ENCODE measurements at places on chromosomes 1 and 21.

DNA sequence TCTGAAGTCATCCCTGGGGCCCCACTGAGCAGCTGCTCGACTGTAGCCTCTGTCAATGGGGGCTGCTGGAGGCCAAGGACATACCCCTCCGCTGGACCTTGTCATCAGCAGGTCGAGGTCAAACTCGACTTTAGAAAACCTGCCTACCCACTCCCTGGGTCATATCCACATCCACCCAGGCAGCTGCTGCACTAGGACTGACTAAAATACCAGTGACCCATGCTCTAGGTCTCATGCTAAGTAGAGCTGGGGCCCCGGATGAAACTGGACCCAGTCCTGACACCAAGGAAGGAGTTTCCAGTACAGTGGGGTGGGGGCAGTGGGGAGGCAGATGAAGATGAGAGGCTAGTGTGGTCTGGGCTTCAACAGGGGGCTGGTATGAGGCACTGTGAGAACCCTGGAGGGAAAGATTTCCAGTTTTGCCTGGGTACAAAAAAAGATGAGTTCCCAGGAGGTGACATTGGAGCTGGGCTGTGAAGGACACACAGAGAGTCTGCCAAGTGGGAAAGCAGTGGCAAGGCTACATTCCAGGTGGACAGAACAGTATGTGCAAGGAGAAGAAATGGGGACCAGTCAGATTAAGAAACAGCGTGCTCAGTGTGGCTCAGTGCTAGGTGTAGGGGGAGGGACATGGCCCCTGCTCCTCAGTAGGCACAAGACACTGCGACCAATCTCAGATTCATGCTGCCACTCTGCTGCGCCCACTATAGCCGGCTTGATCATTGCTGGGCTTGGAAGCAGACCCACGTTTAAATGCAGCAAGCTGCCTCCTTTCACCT is 12.4 kb downstream of the SLC2A1 start:
- DNase-seq: no peak

- DNase-seq: no peak
Measured at GRCh38 chr1:86233403-86233802, 76.8 kb upstream of the COL24A1 start.

- no peak for DNase-seq
Measured at GRCh38 chr1:7437036-7437435, 334.1 kb upstream of the VAMP3 start.

DNA sequence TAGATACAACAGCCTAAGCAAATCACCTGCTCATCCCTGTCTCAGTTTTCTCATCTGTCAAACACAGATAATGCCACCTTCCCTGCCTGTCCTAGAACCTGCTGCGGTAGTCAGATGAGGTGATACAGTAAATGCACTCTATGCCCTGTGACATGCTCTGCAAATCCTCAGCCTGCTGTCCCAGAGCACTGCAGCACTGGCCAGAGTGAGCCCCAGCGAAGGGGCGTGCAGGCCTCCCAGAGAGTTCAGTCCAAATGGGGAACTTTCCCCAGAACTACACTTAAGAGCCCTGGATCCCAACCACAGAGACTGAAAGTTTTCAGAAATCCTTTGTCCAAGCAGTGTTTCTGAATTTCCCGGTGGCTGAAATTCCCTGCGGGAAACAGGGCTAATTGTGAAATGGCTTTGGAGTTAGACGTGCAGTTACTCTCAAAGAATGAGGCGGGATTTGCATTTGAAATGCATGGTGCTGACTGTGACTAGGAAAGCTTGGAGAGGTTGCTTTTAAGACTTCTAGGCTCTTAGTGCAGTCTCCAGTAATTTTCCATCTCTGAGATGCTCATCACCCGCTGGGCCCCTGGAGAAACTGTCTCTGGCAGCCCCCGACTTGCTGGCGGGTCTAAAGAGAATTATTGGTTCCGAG is 206.5 kb upstream of the AJAP1 start:
- DNase-seq: no peak

DNA sequence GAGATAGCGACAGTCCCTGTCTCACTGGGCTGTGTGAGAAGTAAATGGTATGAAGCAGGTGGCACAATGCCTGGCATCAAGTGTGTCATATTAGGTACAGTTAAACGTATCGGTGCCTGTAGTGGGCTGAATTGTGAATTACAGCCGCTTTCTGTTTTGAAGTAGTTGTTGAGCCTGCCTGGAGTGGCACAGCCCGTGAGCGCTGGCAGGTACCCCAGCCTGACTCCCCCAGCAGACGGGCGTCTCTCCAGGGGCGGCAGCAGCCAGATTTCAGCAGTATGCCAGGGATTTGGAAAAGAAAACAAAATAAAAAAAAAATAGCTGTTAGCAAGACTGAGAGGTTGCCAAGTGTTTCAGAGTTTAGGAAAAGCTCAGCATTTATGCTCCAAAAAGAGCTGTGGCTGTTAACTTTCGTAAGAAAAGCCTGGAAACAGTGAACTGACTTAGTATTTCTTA is 26.6 kb upstream of the GPR153 start:
- DNase-seq: no peak

GRCh38 chr1:206035027-206035426 is 11.3 kb upstream of the CTSE start:
- DNase-seq: no peak

GRCh38 chr1:111414756-111415155 is 12.8 kb downstream of the OVGP1 start:
- DNase-seq: no peak

- DNase-seq: no peak
Measured at GRCh38 chr1:48693674-48694320, 82.9 kb downstream of the BEND5 start.

All from T-helper 2 cell (primary cell).